Stimulated activated CD8-positive, alpha-beta memory T cell treated with anti-CD3 and anti-CD28 coated beads, Interleukin-2, amount 100 ng/mL, for 1 hour (primary cell): ENCODE measurements at places on chromosomes 13 and 19.

- DNase-seq = no peak
Measured at GRCh38 chr13:22449251-22449650, 731.5 kb upstream of the SGCG start.

DNA sequence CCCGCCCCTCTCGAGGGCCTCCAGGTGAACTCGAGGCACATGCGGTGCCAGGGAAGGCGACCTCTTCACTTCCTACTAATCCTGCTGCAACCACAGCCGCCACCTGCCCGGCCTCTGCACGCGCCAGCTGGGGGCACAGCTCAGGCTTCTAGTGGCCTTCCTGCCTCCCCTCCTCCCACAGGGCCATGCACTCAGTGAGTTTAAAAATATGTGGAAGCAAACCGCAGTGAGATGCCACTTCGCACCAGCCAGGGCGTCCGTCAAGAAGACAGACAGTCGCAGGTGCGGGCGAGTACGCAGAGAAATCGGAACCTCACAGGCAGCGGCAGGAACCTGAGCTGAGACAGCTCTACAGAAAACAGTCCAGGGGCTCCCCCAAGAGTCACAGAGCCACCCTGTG is 10.4 kb downstream of the LMNB2 start:
- no peak for DNase-seq

- DNase-seq = no peak
Measured at GRCh38 chr13:105220881-105221280, 1314.6 kb downstream of the EFNB2 start.

GRCh38 chr19:411723-412355 is 2.9 kb upstream of the C2CD4C start:
- no peak for DNase-seq

DNA sequence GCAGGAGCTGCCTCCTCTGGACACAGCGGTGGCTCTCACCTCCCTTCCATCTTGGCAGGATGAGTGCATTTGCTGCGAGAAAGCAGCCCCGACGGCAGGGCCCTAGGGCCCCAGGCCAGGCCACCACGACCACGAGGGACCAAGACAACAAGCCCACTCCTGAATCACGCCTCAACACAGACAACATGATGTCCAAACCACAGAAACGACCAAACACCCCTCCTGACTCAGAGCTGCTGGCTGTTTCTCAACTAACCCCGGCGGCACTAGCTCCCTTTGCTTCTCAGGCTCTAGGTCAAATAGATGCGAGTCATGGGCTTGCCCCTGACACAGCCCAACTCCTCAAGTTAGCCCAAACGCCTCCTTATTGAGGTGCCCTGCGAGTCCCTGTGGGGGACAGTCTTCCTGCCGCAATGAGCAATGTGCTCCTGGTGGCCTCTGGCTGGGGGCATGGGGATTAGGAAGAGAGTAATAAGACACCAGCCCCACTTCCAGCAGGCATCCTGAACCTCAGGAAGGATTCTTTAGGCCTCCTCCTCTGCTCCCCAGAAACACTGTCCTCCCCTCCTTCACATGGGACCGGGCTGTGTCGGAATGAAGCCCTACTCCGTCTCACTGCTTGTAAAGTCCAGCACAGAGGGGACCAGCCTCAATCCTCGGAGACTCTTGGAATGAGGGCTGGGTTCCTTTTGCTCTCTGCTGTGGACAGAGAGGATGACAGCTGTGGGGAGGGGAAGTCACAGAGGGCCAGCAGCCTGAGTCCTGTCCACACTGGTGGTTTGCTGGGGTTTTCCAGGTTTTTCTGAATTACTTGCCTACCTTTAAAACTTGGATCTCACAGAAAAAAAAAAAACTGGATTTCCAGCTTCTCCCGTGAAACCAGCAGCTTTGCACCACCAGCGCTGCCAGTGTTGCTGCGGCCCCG is 6.9 kb upstream of the ATF5 start:
- DNase-seq = no peak

DNA sequence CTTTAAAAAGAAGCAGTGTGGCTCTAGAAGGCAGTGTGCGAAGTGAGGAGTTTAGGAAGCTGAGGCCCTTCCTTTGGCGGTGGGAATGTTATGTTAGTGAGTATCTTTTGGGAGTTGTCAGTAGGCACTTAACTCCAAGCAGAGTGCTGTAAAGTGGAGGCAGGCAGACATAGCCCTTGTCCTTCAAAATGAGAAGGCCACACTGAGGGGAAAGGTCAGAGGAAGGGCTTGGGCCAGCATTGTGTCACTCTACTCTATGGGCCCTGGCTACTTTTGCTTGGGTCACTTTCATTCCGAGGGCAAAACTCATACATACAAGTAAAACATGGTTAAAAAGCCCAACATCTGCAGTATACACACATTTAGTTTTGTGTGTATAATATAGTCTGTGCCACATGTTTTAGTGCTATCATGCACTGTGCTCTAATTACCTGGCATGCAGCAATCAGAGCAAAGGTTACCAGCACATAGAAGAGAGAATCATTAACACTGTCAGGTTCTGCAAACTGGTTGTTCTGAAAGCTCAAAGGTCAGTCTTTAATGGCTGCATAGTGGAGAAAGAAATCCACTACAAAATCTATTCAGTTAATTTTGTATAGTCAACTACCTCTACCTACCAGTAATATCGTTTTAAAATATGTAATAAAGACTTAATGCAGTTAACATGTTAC is 64.4 kb downstream of the WASF3 start:
- no peak for DNase-seq

- no peak for DNase-seq
Measured at GRCh38 chr19:35011091-35011689, 11.1 kb downstream of the GRAMD1A start.

GRCh38 chr13:50451609-50452008 is 391.9 kb downstream of the DLEU7 start:
- DNase-seq = no peak

DNA sequence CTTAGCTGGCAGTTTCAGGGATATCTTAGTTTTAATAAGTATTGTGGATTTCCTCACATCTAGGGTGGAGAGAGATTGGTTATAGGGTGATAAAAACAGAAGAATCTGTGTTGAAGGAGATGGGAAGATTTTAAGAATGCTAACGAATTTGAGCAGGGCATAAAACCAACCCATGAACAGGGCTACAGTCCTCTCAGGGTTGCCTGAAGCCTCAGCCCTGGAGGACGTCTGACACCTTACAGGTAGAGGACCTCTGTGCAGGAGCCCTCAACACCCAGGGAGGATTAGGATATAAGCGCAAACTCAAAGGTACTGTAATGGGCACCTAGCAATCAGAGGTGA is 461 bp upstream of the WASF3 start:
- DNase-seq = no peak

DNA sequence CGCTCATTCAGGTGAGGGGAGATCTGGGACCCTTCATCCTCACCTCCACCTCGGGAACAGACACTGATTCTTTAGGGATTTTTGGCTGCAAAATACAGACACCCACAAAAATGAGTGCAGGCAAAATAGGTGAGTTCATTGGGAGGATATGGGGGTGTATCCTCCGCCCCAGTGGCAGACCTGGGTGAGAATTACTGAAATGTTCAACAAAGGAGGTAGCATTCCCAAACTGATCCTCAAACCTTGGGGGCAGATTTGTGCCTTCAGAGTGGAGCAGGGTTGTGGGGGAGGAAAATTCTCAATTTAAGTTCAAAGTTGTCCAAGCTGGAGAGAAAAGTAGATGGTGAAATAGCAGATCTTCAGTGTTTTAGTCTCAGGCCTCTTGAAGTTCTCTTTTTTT is 31.3 kb upstream of the SIN3B start:
- no peak for DNase-seq

- DNase-seq = no peak
Measured at GRCh38 chr13:98493042-98493712, 83.7 kb downstream of the STK24 start.

DNA sequence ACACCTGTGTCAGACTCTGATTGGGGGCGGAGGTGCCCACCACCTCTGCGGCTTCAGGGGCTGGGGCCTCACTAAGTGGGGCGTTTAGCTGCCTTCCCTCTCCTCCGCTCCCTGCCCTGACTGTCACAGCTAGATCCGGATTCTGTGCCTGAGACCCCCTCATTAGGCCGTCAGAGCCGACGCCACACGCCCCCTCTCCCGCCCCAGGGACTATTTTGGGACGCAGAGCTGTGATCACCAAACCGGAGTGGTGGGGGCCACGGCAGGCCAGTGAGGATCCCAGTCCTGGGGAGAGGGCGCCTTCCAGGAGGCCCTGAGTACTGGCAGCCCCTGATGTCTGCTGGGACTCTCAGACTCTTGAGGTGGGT is 762 bp downstream of the KANK3 start:
- no peak for DNase-seq

- DNase-seq = no peak
Measured at GRCh38 chr13:45412274-45413049, 5.7 kb downstream of the SLC25A30 start.

- DNase-seq = no peak
Measured at GRCh38 chr13:110618167-110618566, 2.8 kb downstream of the NAXD start.

DNA sequence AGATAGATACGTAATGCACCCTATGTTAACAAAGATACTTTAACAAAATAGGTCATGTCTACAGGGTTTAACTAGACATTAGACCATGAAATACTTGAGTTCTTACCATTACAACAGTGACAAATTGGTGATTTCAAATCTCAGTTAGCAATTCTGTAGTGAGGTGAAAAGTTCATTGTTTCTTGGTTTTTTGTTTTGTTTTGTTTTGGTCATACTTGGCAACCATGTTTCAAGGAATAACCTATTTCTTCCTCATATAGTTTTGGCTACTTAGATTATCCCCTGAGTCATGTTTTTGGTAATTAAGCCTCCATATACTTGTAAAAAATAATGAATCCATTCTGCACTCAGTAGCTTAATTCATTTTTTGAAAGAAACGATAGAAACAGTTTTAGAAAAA is 1200.4 kb downstream of the DIAPH3 start:
- no peak for DNase-seq

DNA sequence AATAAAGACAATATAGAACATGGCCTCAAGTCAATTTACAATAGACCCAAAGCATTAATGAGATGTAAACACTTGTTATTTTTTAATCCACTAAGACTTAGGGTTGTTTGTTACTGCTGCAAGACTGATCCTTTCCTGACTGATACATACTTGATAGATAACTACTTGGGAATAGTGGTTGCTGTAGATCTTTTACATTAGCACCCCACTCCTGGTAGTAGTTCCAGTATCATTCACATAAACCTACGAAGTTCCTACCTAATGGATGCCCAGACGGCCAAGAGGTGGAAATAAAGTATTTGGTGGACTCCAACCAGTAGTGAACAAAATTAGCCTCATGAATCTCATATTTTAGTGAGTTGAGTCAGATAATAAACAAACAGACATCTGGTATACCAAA is 26.9 kb downstream of the ADGRE1 start:
- DNase-seq = no peak

GRCh38 chr13:41520016-41520659 is 62.8 kb downstream of the RGCC start:
- DNase-seq = no peak

DNA sequence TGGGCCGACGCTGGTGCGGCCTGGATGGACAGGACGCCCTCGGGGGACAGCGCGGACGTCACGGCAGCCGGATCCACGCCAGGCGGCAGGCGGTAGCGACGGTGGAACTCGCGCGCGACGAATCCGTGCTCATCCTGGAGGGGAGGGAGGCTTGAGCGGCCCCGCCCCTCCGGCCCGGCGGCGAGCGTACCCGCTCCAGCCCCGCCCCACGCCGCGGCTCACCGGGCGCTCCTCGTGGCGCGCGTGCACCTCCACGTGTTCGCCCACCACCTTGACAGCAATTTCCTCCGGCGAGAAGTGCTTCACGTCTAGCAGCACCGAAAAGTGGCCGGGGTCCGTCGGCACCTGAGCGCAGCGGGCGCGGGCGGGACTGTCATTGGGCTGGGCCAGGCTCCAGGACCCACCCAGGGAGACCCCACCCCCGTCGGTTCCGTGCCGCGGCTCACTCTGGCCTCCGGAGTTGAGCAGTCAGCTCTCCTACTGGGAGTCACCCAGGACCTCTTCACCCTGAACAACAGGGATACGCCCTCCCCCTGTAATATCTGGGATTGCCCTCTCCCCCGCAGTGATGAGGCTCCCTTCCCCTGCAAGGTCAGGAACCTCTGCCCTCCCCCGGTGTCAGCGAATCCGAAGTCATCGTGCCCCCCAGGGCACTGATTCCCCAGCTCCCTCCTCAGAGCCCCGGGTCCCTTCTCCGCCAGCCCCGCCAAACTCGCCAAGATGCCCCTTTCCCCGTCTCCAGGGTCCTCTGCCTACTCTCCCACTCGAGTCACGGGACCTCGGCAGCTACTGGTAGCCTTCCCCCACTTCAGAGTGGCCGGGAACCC is 1.1 kb downstream of the HSPB6 start:
- DNase-seq = no peak

DNA sequence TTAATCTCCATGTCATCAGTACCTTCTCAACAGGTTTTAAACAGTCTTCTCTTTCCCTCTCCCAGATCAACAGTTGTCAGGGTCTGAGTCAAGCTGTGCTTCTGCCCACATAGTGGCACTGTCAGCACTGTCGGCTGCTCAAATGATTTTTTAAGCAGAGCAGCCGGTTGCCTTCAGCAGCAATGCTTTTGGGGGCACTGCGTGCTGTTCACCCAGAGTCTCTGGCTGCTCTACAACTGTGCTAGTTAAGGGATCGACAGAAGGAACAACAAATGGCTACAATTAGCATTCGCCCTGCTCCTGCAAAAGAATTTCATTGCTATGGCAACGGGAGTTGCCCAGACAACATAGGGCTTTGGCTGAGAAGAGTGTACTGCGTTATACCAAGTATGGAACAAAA is 412.9 kb downstream of the DIAPH3 start:
- DNase-seq = no peak
